ENCODE measurements at places on chromosomes 11 and 22.

DNA sequence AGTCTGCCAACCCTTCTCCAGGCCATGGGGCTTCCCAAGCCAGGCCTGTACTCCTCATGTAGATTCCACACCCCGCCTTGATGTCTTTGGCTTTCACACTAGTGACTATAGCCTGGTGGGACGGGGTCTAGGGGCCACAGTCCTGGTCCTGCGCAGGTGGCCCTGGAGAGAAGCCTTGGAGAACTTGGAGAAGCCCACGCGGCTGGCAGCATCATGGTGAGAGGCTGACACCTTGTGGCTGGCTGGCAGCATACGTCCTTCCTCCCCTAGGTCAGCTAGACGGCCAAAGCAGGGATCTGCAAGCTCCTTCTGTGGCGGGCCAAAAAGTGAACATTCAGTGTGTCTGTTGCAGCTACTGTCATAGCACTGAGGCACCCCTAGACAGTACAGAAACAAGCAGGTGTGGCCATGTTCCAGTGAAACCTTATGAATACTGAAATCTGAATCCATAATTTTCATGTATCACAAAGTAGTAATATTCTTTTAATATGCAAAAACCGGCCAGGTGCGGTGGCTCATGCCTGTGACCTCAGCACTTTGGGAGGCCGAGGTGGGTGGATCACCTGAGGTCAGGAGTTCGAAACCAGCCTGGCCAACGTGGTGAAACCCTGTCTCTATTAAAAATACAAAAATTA is 42.0 kb downstream of the FAM83F start:
- DNase-seq: no peak

DNA sequence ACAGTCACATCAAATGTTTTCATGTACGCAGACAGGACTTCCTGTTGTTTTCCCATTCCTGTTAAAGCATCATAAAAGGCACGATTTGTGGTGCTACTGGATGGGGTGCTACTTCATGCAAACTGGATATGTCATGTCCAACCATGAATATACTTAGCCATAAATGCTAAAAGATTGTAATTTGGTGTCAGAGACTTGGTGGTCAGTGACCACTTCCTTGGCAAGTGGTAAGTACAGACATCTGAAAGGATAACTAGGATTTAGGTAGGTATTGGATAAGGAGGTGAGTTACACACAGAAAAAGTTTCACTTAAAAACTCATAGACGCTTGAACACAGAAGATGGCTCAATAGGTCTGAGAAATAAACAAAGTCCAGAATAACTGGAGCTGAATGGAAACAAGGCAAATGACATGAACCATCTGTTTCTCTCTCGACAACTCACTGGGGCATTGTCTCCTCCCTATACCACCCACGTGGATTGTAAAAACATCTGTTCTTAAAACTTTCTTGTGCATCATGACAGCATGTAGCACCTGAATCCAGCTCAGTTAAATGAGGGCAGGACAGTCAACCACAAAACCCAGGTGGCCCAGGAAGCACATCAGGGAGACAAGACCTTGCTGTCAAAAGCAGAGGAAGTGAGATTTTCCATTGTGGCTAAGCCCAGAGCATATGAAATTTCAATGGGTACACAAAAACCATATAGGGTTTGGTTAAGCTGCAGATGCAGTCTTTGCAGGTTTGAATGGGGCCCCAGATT is 22.1 kb upstream of the IGLL5 start:
- DNase-seq: no peak

DNA sequence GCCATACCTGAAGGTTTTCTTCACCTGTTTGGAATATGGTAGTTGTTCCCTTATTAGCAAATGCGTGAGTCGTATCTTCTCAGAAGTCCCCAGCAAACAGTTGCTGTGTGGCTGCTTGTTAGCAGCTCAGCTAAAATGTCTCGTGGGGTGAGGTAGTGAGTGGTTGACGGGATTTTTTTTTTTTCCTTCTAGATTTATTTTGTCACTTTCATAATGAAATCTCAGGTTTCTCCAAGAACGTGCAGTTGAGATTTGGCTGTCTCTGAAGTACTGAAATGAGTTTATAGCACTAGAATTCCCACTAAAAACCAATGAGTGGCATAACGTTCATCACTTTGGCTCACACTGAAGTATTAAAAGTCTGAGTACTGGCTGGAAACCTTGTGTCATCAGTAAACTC is 16.8 kb downstream of the RCN1 start:
- DNase-seq: no peak

- DNase-seq: no peak
Observed at GRCh38 chr22:17847360-17848078, 73.2 kb upstream of the BID start.

DNA sequence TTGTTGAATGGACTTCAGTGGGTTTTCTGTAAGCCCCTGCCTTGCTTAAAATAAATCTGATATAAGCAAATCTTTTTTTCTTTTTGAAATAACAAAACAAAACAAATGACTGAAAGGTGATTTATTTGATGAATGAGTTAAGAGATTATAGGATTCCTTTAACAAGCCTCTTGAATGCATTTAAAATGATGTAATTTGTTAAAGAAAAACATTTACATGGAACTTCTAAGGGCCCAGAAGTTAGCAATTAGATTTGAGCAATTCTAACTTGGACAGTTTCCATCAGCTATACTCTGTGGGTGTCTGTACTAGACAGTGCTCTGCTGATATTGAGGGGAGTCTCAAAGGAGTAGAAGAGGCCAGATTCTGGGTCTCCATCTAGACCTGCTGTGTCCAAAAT is 143.5 kb upstream of the RAG2 start:
- no peak for DNase-seq

DNA sequence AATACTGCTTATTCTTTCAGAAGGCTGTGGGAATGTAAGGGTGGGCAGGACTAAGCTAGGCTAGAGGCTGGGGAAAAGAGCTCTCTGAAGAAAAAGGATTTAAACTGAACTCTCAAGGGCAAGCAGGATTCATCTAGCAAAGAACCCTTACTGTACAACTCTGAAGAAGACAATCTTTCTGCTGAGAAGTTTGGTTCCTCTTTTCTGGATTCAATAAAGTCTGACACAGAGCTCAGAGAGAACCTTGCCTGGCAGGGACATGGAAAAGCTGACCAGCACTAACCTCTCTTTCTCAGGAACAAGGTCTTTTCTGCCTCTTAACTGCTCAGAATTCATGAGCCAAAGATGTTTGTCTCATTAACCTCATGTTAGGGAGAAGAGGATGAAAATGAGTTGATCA is 388.4 kb upstream of the DDI1 start:
- no peak for DNase-seq

DNA sequence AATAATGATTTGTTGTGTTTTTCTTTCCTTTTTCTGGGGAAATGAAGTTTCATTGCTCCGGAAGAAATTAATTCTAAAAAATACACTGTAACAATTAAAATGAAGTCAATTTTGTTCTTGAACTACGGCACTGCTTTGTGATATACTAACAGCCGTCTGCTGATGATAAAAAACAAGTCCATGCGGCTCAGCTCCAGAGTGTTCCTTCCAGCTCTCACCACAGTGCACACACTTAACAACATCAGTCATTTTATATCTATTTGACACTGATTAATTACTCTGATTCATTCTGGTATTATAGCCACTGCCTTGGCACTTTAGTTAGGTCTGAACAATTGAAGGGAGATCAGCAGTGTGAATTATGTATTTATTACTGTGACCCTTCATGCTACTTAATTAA is 97.4 kb upstream of the SLC6A5 start:
- DNase-seq: no peak

- DNase-seq: no peak
Observed at GRCh38 chr11:2708757-2709281, 9.0 kb upstream of the KCNQ1OT1 start.

DNA sequence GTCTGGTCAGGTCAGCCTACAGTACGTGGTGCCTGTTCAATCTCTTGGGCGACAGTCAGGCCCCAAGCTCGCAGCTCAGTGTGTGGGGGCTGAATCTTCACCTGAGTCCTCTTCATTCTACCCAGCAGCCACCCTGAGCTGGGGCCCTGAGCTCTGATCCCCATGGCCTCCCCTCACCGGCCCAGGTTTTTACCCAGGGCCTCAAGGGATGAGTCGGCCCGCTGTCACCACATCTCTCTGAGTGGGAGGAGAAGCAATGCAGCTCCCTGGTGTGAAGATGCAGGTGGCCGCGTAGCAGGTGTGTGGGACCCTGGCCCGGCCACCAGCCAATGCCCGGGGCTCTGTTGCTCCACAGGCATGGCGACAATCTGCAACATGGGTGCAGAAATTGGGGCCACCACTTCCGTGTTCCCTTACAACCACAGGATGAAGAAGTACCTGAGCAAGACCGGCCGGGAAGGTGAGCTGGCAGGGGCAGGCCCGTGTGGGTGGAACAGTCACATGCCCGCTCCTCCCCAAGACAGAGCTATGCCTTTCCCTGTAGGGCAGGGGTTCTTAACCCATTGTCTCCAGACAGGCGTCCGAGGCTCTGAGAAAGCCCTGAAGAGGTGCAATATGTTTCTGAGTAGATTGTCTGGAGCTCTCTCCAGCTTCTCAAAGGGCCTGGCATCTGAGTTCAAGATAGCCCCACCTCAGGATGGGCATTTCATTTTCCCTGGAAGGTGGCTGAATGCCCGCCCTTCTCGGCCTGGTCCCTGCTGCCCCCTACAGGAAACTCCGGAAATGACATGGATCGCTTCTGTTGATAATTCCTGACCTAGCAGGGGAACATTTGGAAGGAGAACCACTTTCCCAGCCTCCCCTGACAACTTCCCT is 26.9 kb downstream of the POLR3H start:
- DNase-seq: no peak

- DNase-seq: no peak
Observed at GRCh38 chr11:72397333-72397732, 37.0 kb downstream of the CLPB start.

GRCh38 chr11:37671321-37671720 is 1073.3 kb upstream of the RAG2 start:
- DNase-seq: no peak

DNA sequence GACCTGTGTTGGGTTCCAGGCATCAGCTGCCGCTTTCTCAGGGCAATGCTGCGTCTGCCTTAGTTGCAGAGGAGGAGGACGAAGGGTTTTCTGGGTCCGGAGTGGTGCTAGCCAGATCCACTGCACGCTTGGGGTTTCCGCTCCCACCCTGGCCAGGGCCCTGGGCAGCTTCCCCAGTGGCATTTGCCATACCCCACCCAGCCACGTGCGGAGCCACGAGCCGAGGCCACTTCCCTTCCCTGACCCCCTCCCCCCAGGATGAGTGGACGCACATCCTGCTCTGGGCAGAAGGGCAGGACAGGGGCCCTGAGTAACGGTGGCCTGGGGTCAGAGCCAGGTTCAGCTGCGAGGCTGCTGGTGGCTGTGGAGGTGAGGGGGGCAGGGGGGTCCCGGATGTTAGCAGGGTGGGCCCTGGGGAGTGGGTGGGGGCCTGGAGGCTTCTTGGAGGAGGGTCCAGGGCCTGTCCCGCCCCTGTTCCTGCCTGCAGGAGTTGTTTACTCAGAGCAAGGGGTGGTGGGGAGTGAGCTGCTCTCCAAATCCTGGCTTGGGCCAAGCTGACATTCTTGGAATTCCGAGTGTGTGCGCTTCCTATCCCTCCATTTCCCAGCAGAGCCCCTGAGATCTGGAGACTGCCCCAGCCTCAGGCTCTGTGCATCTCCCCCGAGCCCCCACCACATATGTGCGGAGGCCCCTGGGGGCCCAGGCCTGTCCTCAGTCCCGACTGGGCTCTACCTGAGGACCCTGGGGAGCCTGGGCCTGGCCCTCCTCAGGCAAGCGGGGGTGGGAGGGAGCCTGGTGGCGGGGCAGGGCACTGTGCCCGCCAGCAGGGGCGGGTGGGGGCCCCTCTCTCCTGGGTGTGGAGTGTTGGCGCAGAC is 1.4 kb downstream of the TSPAN4 start:
- no peak for DNase-seq

GRCh38 chr11:113447621-113448315 is 27.4 kb downstream of the DRD2 start:
- no peak for DNase-seq

DNA sequence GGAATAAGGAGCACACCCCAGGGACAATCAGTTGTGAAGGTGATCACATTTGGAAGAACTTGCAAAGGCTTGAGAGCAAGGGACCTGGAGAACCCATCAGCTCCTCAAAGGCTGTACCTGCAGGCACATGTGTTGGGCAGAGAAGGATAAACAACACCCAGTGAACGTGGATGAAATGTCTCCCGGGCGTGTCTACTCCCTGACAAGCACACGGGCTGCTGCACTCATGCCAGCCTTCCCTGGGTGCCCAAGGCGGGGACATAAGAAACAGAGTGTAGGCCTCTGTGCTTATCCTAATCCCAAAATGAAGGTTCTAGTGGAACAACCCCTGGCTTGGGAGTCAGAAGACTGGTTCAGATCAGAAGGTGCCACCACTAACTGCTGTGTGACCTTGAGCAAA is 46.7 kb downstream of the DSCAML1 start:
- no peak for DNase-seq

- DNase-seq: no peak
Observed at GRCh38 chr11:70325824-70326223, 55.3 kb downstream of the PPFIA1 start.

DNA sequence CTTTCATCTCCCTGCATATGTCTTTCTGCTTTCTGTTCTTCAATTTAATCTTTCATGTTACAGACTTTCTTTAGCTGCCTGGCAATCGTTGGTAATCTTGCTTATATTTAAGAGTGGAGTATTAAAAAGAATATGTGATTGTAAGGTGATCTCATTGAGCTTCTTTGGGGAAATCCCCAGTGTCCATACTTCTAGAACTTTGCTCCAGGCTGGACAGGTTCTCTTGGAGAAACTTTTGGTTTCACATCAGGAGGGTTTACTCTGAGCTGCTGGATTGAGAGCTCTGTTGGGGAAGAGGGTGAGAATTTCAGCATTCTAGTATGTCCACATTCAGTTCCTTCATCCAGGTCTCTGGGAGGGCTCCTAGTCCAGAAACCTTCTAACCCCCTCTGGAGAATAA is 16.1 kb downstream of the LRRC75B start:
- DNase-seq: no peak

GRCh38 chr22:48240148-48240934 is 1477.9 kb downstream of the TBC1D22A start:
- DNase-seq: no peak

GRCh38 chr22:23062616-23063538 is 7.4 kb upstream of the GNAZ start:
- no peak for DNase-seq

DNA sequence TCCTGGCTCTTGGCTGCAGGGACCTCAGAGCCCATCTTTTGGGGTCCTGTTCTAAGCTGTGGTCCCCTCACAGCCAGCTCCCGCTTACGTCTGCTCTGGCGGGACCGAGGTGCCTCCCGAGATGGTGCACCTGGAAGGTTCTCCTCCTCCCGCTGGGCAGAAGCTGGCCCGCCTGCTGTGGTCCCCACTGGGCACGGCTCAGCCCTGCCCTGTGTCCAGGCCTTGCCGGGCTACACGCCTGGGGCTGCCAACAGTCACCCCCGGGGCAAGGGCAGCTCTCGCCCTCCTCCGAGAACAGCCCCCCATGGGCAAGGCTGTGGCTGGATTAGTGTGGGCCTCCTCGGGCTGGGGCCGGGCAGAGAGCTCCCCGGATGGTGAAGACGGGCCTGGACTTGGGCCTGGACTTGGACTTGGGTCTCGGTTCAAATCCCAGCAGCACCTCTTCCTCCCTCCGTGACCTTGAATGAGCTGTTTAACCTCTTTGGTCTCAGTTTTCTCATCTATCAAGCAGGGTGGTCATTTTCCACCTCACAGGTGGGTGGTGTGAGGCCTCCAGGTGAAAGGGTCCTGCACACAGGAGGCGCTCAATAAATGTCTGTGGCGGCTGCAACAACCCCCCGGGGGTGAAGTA is 998 bp downstream of the BAIAP2L2 start:
- DNase-seq: no peak

All from esophagus squamous epithelium (tissue), 5 donors.